ENCODE measurements at places on chromosomes 13 and 19.

DNA sequence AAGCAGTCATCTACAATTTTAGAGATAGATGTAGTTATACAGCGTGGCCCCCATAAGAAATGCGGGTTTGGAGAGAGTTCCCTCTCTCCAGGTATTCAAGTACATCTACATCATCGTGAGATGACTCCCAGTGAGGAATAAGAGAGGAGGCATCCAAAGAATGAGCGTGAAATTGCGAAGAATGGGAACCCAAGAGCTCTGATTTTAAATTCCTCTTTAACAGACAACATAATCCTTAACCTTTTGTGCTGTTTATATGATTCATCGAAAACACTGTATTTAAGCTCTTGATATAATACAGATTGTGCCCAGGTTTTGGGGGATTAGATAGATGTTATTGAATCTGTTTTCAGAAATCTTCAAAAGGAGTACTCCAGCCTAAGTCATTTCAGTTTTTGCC lies 161.5 kb downstream of the COG6 start:
- DNase-seq: no peak

- no peak for DNase-seq
Observed at GRCh38 chr13:112583592-112584277, 4.2 kb downstream of the TUBGCP3 start.

DNA sequence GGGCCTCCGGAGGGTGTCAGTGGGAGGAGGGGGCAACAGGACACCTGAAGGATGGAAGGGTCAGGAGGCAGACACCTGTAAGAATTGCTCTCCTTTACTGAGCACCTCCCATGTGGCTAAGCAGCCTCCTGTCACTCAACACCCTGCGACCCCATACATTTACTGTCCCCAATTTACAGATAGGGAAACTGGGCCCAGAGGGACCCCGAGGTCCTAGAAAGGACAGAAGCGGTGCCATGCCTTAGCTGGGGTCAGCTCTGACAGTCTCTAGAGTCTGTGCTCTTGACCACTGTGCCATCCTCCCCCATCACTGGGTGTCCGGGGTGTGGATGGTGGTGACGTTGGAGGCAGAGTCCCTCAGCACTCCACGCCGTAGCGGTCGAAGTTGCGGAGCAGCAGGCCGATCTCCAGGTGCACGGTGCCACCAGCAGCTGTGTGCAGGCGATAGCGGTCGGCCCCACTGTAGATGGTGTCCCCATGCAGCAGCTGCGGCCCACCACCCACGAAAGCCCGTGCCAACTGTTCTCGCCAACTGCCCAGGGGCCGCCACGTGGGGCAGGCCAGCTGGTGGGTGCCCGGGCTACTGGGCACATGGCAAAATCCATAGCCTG lies 726 bp upstream of the TGFB1 start:
- DNase-seq: peak; percentile 71

DNA sequence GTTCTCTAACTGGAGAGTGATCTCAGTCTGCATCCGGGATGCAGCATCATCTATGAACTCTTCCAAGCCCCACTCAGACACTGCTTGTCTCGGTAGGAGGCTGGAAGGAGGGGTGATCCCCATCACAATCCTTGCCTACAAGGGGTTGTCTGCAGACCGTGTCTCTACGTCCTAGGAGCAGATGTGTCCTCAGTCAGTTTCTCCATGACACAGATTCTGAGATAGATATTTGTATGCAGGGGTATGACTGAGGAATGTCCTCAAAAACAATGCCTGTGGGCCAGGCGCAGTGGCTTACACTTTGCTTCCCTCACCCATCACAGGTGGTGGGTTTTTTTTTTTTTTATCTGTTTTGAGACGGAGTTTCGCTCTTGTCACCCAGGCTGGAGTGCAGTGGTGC lies 871 bp downstream of the NCR1 start:
- peak; percentile 4 for DNase-seq

- peak; percentile 58 for DNase-seq
Observed at GRCh38 chr19:17335575-17335974, 920 bp upstream of the ANO8 start.

DNA sequence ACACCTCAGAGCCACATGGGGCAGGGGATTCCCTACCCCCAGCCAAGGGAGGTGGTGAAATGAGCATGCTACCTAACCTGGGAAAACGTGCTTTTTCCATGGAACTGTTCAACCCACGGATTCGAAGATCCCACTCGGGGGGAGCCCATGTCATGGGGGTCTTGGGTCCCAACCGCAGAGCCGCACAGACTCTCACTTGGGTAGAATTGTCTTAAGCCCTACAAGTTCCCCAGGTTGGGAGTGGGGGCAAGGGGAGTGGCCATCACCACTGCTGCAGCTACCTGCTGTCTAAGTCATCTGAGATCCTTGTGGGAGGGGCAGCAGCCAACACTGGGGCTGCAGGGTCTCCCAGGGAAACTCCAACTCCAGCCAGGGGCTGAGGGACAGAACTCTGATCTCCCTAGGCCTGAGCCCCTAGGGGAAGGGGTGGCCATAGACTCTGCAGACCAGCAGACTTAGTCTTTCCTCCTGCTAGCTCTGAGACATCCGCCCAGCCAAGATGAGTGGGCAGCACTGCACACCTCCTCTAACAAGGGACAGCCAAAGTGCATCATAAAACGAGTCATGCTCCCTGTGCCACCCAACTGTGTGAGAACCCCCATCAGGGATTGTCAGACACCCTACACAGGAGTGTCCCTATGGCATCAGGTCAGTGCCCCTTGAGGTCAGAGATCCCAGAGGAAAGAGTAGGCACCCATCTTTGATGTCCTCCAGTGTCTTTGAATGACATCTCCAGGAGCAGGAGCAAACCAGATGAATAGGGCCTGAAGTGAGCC lies 610.4 kb upstream of the SLITRK6 start:
- DNase-seq: no peak

GRCh38 chr19:31883296-31883990 lies 462.0 kb upstream of the ZNF507 start:
- peak; percentile 62 for DNase-seq

DNA sequence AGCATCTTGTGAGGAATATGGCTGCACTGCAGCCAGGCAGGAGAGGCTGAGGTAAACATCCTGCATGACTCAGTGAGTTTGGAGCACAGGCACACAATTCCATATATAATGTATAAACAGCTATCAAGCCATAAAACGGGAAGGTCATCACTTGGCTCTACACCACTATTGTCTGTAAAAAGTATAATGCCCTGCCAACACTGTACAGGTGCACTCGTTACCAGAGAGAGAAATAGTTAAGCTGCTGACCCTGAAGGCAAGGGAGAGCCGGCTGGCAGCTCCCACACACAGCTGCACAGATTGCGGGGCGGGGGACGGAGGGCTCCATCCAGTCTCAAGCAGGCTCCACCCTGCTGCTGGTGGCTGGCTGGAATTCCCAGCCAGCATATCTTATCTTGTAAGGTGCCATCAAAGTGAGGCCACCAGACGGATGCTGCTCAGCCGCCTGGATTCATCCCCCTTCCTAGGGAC lies 668.1 kb downstream of the SLITRK5 start:
- no peak for DNase-seq

- DNase-seq: peak; percentile 54
Observed at GRCh38 chr13:23384111-23384510, 49.4 kb downstream of the SACS start.

GRCh38 chr19:6632002-6632621 lies 37.8 kb downstream of the TNFSF14 start:
- peak; percentile 73 for DNase-seq

DNA sequence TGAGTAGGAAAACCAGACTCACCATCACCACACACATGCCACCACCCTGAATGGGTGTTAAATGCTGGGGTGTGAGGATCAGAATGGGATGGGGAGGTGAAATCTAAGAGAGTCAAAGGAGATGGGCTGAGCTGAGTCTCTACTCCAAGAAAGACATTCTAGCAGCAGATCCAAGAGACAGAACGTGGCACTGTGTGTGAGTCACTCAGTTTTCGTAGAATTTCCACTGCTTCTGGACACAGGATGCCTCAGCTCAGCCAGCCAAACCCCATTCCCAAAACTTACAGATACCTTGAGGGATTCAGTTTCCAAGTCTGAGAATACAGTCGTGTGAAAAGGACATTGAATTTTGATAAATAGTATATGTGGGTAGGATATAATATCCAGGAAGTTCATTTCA lies 7.3 kb upstream of the CYP2A7 start:
- DNase-seq: no peak

GRCh38 chr19:41924151-41925145 lies 3.8 kb downstream of the ERFL start:
- DNase-seq: no peak

DNA sequence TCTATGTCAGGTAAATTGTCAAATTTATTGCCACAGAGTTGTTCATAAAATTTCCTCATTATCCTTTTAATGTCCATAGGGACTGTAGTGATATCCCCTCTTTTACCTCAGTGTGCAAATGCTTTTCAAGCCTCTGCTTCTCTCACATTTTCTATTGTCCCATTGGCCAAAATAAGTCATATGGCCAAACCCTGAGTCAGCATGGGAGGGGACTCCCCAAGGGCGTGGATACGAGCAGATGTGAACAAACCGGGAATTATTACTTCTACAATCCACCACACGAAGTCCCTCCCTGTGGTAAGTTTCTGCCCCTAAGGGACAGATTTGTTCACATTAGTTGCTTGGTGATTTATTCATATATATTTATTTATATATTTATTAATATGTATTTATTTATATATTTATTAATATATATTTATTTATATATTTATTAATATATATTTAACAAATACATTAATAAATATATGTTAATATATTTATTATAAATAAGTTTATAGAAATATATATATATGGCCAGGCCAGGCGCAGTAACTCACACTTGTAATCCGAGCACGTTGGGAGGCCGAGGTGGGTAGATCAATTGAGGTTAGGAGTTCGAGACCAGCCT lies 20.1 kb upstream of the CAMSAP3 start:
- DNase-seq: peak; percentile 19

GRCh38 chr19:14978161-14978776 lies 1.4 kb downstream of the SLC1A6 start:
- peak; percentile 68 for DNase-seq

DNA sequence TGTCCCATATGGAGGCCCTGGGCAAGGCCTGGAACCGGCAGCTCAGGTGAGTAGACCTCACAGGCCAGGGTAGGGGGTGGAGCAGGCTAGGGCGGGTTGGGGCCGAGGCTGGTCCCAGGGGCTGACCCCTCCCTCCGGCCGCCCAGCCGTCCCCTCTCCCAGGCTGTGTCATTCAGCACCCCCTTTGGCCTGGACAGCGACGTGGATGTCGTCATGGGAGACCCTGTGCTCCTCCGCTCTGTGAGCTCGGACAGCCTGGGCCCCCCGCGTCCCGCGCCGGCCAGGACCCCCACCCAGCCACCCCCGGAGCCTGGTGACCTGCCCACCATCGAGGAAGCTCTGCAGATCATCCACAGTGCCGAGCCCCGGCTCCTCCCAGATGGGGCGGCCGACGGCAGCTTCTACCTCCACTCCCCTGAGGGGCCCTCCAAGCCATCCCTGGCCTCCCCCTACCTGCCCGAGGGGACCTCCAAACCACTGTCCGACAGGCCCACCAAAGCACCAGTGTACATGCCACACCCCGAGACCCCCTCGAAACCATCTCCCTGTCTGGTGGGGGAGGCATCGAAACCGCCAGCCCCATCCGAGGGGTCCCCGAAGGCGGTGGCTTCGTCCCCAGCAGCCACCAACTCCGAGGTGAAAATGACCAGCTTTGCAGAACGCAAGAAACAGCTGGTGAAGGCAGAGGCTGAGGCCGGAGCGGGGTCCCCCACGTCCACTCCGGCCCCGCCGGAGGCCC lies 16.0 kb downstream of the CAMSAP3 start:
- peak; percentile 69 for DNase-seq

- no peak for DNase-seq
Observed at GRCh38 chr13:29143847-29144246, 323.7 kb downstream of the MTUS2 start.

DNA sequence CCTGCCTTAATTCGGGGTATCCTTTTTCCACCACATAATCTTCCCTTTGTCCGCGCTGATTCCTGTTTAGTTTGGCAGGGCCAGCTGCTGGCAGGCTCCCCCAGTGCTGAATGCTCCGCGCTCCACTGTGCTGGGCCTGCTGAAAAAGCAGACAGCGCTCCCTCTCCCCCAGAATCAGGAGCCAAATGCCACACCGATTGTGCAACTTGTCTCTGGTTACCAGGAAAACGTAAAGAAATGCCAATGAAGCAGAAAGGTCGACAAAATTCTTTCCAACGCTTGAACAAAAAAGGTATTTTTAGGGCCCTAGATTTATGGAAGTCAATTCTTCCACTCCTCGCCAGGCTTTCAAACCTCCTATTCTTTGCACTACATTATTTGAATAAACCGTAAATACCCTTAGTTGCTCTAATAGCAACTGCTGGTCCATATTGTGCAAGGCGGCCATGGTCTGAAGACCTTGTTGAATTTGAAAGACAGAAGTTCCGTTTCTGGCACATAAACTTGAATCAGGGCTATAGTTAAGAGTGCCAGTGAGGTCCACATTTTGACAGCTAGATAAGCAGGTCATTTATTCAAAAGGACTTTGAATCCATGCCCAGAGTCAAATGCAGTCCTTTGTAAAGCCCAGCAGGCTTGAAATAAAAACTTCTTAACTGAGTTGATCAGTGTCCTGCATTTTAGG lies 206.7 kb upstream of the RFC3 start:
- DNase-seq: peak; percentile 67

Data from osteoblast (primary cell).